ENCODE measurements at places on chromosomes 6 and 20. TPM values are rescaled to one million over a fixed set of nuclear protein-coding genes. Genes with fewer than 3 reads are reported as not detected.

- DNase-seq = no peak
Observed at GRCh38 chr20:61564628-61565027, 312.6 kb downstream of the CDH4 start.

DNA sequence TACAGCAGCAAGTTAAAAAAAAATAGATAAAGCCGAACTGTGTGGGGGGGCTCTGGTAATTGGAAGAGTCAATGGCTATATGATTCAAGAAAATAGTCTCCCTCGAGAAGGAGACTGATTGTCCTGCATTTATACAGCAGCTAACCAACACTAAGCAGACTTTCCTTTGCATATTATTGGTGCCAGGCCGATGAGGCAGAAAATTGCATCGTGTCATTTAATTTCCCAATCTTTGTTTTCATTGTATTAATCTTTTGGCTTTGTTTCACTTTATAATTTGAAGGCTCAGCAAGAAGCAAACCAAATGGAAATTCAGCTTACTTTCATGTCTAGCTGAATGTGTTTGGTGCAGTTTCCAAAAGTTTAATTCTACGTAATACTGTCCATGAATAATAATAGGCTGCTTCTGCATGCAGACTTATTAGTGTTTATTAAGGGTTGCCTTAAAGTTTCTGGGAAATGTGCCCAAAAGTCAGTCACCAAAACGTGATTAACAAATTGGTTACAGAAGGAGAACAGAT, 258.5 kb downstream of the HACE1 start:
- no peak for DNase-seq

DNA sequence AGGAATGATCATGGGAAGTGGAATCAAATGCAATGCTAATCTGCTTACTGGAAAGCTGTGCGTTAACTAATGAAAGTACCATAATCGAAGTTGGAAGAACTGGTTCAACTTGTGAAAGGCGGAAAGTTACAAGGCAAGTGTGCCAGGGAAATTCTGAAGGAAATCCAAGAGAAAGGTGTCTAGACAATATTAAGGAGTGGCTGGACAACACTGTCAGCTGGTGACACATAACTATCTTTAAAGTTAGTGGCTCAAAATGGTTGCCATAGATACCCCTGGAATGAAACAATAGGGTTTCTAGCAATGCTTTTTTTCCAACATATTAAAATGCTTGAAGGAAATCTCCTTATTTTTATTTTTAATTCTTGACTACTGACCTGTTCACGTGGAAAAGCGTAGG, 90.4 kb downstream of the BMP2 start:
- no peak for DNase-seq

GRCh38 chr6:74480561-74480960, 725.3 kb downstream of the COL12A1 start:
- no peak for DNase-seq

GRCh38 chr6:110682460-110682853, 132.8 kb downstream of the CDK19 start:
- DNase-seq = no peak

DNA sequence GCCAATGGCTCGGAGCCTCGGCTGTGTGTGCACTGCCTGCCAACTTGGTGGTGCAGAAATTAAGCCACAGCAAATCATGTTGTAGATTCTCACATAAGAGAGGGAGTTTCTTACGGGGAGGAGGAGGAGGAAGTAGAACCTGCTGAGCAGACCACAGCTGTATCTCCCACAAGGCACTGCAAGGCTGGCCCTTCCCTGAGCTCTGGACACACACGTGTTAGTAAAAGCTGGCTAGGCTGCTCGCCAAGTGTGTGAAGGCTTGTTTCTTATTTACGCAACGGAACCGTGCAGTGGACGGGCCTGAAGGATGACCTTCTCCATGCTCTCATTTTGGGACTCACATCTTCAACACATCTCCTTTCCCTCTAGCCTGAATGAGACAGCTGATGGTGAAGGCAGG, 15.7 kb upstream of the QKI start:
- no peak for DNase-seq

- DNase-seq = no peak
Observed at GRCh38 chr6:137697267-137697938, 169.7 kb upstream of the TNFAIP3 start.

DNA sequence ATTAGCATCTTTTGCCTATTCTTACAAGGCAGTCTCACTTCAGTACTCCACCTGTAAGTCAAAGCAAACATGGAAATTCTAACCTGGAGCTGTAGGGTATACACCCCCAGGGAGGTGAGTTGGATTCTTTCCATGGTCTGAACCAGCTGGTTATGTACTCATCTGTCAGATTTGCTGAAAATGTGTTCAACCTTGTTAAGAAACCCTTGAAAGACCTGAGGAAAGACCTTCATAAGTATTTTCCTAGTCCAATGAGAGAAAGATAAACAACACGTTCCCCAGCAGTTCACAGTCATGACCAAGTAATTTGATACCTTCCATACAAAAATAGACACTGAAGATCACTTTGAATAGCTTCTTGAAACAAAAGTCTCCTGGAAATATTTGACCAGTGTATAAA, 42.5 kb downstream of the ID4 start:
- DNase-seq = no peak

SYNJ2 gene
- total RNA-seq = 6.1 TPM

TFAP2D gene
- not detected for total RNA-seq
